Cerebellar cortex (tissue), 1 donor: ENCODE measurements at places on chromosomes 3 and 15.

DNA sequence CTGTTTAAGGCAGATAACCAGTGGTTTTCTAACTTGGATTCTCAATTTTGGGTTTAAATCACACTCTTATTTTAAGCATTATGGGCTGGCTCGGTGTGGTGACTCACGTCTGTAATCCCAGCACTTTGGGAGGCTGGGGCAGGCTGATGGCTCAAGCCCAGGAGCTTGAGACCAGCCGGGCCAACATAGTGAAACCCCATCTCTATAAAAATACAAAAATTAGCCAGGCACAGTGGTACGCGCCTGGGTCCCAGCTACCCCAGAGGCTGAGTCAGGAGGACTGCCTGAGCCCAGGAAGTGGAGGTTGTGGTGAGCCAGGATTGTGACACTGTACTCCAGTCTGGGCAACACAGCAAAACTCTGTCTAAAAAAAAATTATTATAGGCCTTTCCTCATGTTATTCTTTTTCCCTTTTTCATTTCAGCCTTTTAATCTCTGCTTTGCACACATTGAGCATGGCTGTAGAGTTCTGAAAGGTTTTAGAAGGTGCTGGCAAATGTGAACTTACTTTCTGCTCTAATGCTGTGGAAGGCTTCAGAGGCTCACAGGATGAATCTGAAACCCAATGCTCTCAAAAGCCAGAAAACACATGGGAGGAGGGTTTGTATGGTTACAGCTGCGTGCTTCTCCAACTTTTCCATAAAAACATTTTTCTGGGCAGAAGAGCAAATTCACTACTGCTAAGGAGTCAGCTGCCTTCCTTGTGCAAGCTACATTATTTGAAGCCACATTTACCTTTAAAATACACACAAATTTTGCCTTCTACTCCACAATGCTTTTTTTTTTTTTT is 32.5 kb downstream of the CHAC1 start:
- DNase-seq: no peak

- DNase-seq: no peak
Measured at GRCh38 chr15:31516440-31516839, 189.8 kb downstream of the KLF13 start.

DNA sequence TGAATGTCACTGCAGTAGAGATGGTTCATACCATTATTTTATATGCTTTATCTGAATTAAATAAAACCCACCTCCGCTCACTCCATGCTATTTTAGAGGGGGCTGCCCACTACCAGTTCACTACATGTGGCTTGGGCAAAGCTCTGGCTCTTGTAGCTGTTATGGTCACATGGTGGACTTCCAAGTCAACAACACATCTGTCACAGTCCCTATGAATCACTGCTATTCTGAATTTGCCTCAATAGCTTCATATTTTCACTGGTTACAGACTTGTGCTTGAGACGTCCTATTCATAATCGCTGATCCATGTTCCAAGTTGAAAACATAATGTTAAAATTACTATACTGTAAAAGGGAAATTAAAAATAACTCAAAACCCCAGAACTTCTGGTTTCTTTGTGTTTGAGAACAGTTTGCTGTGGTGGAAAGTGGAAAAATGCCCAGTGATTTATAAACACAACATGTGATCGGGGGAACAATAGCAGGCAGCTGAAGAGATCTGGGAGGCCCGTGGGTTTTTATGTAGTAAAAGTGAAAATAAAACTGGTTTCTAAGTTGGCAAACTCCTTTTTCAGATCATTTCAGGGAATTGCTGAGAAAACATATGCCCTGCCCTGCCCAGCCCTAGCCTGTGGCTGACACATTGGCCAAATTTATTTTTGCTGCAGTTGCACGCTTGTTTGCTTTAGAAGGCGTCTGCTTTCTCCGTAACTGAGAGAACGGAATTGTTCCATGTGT is 128.8 kb upstream of the PRR23C start:
- DNase-seq: no peak

DNA sequence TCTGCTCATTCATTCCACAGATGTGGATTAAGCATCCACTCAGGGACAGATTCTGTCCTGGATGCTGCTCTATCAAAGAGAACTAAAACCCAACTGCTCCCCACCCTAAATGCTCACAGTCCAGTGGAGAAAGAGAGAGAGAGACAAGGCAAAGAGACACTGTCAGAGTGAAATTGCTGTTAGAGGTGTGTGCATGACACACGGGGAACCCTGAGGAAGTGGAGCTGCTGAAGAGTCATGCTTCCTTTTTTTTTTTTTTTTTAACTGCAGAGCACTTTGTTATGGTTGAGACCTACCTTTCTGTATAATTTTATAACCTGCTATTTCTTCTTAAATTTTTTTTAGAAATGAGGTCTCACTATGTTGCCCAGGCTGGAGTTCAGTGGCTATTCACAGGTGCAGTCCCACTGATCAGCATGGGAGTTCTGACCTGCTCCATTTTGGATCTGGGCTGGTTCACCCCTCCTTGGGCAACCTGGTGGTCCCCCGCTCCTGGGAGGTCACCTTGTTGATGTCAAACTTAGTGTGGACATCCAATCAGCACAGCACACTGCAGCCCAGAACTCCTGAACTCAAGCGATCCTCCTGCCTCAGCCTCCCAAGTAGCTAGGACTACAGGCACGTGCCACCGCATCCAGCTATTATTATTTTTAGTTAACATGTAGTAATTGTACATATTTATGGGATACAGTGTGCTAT is 18.2 kb upstream of the PSTPIP1 start:
- no peak for DNase-seq

DNA sequence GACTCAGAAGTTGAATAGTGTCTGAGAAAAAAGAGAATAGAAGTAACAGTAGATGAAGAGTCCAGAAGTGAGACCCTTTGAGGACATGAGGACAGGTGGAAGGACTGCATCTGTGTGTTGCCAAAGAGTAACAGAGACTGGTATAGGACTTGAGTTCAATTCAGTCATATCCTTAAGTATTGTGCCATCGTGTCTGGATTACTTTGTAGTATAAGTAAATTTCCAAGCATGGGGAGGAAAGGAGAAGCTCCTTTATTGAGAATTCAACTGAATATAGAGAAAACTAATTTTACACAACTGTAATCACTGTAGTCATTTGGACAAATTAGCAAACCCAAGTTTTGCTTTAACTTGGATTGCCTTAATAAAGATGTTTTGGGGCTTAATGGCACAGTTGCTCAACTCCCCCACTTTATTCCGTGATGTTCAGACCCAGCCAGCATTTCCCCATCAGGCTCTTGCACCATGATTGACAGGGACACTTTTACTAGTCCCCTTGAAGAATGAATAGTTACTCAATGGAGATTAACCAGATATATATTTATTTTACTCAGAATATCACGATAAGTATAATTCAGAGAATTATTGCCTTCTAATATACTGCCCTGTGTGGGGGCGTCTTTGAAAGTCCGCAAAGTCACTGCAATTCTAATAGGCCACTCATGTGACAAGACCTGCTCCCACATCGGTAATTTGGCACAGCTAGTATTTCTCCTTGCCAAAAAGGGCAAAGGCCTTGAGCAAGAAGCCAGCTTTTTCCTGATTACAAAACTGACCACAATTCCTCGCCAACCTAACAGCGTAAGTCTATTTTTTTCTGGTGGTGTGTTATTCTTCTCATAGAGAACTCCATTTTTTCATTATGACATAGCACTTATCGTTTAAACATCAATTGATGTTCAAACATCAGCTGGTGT is 61.3 kb downstream of the PPARG start:
- DNase-seq: peak; percentile 5

GRCh38 chr3:34185301-34185700 is 386.9 kb downstream of the PDCD6IP start:
- DNase-seq: no peak

DNA sequence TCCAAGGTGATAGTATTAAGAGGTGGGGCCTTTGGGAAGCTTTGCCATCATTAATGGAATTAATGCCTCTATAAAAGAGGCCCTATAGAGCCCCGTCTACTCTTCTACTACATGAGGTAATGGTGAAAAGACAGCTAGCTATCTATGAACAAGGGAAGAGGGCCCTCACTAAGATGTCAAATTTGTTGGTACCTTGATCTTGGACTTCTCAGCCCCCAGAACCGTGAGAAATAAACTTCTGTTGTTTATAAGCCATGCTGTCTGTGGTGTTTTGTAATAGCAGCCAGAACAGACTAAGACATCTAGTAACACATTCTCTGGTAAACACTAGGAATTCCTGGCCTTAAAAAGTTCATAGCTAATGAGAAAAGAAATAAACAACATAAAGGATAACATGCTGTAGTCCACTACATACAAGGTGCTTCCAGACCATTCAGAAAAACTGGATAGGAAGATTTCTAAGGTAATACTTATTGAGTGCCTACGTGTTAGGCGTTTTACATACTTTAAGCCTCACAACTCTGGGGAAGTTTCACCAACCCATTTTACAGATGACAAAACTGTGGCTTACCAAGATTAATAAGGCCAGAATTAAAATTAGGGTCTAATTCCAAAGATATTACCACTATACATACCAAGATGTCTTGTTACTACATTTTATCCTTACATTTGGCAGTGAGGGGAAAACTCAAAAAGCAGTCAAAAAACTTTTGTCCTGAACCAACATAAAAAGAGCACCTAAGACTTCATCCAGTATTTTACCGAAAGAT is 3.2 kb downstream of the UBE3A start:
- DNase-seq: no peak

DNA sequence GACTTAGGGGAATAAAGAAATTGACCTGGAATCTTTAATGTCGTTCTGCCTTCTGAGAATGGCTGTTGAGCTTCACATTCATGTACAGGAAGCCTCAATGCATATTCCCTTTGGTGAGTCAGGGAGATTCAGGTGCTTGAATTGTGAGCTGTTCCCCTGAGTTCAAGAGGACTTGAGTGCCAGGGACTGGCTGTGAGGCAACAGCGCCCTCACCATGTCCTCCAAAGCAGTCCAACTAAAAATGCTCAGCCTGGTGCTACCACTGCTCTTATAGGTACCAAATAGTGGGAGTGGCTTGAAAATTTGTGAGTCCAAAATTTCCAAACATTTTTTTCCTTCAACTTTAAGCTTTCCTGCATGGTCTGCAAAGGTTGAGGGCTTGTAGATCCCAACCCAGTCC is 54.1 kb downstream of the LEO1 start:
- DNase-seq: peak; percentile 41

GRCh38 chr3:177683586-177683985 is 486.3 kb upstream of the TBL1XR1 start:
- no peak for DNase-seq

DNA sequence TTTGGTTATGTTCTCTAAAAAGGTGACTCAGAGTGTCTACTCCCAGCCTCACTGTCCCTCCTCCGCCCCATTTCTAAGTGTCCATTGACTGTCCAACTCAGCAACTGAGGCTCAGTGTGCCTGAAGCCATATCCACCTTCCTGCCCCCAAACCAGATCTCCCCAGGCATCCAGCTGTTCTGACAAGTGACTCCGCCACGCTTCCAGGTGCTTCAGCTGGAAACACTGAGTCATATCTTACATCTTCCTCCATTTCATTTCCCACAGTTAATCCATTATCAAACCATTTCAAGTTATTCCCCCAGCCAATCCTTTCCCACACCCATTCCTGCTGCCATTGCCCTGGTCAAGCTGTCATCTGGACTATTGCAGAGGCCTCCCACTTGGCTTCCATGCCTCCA is 17.1 kb downstream of the MAGEF1 start:
- DNase-seq: no peak

GRCh38 chr3:135908225-135908624 is 57.3 kb upstream of the PPP2R3A start:
- DNase-seq: no peak

DNA sequence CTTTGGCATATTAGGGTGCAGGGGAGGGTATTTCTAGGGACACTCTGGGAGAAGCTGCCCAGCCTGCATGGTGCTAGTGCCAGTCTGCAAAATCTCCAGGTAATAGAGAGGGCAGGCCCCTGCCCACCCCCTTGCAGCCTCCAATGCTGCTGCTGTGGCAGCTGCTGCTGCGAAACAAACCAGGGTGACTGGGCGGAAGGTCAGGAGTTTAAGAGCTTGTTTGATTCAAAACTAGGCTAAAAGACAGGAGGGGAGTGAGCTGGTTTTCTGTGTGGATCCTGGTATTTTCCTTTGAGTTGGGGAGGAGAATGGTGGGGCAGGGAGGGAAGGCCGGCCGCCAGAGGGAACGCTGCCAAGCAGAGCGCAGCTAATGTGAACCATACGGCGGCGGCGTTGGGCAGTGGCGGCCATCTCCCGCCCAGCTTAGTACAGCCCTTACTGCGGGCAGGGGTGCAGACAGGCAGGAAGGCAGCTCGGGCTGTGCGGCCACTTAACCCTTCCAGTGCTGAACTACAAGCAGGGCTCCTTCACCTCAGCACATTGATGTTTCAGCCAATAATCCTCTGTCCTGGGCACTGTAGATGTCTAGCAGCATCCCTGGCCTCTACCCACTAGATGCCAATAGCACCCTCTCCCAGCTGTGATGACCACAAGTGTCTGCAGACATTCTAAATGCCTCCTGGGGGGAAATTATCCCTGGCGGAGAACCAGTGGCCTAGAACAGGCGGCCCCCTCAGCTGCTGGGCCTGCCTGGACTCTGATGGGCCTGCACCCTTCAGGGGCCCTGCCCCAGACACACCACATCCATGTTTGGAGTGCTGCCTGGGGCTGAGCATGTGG is 125.7 kb downstream of the EEFSEC start:
- peak; percentile 59 for DNase-seq

GRCh38 chr3:160883373-160883772 is 127.3 kb downstream of the PPM1L start:
- no peak for DNase-seq

GRCh38 chr3:10848261-10848660 is 32.2 kb downstream of the SLC6A11 start:
- no peak for DNase-seq

GRCh38 chr15:80105595-80105994 is 46.1 kb downstream of the ZFAND6 start:
- no peak for DNase-seq

DNA sequence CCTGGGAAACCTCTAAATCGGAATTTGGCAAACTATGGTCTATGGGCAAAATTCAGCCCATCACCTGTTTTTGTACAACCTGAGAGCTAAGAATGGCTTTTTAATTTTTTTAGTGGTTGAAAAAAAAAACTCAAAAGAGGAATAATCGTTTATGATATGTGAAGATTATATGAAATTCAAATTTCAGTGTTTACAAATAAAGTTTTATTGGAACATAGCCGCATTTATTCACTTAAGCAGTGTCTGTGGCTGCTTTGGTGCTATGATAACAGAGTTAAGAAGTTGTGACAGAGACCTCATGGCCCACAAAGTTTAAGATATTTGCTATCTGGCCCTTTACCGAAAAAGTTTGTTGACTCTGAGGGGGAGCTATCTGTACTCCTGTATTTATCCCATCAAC is 36.4 kb upstream of the LACTB start:
- DNase-seq: no peak

DNA sequence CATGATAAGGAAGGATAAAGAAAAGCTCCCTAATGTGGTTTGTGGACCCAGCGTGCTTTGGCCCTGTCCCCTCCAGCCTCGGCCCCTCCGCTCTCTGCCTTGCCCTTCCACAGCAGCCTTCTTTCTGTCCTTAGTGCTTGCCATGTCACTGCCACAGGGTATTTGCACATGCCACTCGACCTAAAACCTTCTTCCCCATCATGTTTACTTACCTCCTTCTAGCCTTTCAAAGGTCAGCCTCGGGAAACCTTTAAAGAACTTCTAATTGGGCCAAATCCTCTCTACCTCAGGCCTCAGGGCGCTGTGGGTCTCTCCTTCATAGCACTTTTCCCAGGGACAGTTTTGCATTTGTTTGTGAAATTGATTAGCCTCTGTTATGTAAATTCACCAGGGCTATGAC is 73.0 kb downstream of the SCN11A start:
- DNase-seq: no peak
